SHP77 (cell line): ENCODE measurements at places on chromosomes 5 and 9.

GRCh38 chr9:130682421-130683121 is 11.0 kb upstream of the EXOSC2 start:
- peak; percentile 84 for DNase-seq

DNA sequence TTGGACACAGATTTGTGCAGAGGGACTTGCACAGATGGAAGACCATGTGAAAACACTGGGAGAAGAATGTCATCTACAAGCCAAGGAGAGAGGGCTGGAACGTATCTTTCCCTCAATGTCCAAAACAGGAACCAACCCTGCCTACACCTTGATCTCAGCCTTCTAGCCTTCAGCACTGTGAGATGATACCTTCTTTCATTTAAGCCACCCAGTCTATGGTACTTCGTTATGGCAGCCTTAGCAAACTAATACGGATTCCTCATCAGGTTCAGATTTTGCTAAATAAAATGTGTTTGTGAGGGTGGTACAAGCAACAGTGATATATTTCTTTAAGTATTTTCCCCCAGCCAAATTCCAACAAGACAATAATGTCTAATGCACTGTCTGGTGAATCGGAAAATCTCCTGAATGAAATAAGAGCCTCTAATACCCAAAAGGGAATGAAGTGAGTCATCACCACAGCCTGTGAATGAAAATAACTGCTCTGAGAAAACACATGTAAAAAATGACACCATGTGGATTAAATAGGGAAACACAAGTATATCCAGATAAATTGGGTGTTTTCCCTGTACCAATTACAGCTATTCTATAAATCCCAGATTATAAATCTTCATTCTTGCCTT is 182.8 kb upstream of the TARS1 start:
- no peak for DNase-seq

DNA sequence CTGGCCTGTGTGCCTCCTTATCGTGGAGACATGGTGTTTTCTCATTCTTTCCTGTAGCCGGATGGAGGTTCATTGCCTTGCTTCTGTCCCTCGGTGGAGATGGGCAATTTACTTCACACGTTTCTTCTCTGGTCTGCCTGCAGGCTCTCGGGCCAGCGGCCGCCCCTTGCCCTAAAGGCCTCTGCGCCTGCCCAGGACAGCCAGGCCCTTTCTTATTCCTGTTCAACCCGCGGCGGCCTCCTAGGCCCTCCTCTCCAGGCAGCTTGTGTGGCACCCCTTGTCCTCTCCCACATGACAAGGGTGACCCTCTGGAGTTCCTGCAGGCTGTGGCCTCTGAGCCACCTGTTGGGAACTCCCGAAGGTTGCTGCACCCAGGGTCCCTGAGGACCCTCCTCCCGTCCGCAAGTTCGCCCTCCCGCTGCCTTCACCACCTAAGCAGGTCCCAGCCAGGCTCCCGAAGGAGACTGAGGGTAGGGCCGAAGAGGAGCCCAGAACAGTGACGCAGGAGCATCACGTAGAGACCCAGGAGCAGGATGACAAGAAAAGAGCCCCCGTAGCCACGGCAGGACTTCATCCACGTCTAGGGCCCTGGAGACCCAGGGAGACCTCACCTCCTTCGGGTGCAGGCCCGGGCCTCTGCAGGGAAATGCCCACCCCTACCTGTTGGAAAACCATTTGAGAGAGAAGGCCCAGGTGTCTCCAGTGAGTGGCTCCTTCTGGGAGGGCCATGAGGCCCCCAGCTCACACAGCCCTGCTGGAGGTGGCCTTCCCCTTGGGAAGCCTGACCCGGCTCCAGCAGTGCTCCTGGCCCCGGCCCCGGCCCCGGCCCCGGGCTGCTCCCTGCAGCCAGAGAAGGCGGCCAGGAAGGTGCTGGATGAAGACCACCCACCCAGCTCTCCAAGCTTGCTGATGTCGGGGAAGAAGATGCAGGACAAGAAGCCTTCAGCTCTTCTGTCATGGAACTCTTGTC is 291.4 kb downstream of the TLE4 start:
- no peak for DNase-seq

GRCh38 chr9:104319685-104320084 is 184.4 kb upstream of the OR13F1 start:
- DNase-seq: peak; percentile 46

GRCh38 chr9:132169672-132170392 is 8.0 kb downstream of the NTNG2 start:
- DNase-seq: peak; percentile 61

GRCh38 chr5:150137997-150138396 is 17.6 kb downstream of the PDGFRB start:
- DNase-seq: no peak

DNA sequence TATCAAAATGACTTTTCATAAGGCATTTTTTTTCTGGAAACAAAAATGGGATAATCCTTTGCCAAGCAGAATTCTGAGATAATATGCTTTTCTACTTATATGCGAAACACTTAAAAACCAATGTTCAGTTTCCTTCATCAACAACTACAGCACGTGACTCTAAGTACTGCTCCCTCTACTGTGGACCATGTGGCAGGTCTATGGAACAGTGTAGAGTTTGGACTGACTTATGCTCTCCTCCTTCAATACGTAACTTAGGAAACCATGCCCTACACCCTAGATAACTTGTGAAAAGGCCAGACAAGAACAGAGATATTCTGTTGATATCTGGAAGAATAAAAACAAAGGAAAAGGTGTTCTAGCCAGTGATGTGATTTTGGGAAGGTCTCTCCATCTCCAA is 111.3 kb upstream of the GNA14 start:
- DNase-seq: no peak

DNA sequence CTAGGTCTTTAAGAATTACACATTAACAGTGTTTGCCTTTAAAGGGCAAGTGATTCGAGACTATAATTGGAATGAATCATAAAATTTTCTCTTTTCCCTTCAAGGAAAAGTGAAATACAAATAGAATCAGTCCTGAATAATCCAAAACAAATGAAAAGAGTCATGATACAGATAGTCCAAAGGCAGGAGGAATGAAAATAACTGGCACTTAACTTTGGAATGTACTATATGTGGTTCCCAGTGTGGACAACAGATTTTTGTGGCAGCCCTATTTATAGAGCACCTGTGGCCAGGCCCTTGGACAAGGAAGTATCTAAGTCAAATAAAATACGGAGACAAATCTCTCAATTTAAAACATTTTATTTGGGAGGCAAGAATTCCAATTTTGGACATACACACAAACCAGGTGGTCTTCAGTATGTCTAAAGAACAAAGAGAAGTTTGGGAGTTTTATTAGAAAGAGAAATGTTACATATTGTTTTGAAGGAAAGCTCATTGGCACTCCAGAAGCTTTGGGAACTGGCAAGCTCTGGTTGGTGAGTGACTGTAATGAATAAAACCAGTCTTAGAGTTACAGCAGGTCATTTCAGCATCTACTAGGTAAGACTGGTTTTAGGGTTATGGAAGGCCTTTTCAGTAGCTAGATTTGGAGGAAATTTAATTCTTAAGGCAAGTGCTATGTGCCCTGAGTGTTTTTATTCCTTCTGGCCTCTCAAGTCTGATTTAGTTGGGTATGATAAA is 116.0 kb upstream of the PAM start:
- DNase-seq: no peak

DNA sequence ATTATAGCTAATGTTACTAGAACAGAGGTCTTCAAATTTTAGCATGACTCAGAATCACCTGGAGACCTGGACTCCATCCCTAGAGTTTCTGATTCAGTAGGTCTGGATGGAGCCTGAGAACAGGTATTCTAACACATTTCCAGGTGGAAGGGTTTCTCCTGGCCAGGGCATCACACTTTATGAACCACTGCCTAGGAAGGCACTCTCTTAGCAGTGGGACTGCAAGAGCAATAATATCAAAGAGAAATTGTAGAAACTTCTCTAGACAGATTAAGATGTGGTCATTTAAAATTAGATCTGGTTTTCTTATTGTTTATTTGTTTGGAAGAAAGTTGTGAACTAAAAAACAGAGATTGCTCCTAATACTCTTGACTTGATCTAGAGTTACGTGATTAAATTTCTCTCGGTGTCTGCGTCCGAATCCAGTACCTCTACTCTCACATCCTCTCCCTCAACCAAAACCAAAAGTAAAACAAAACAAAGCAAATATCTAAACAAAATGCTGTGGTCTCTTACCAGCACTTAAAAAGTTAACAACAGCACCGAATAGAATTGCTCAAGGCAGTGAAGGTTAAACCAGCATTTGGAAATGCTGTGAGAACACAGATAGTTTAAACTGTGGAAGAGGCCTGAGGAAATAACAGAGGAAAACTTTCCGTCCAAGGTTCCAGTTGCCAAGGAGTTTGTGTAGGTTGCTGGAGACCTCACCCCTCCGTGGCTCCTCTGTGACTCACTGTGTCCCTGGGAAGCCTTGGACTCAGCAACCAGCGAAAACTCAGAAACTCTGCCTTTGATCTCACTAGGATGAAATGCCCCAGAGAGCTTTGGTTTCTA is 193.4 kb downstream of the ARRDC3 start:
- DNase-seq: no peak

DNA sequence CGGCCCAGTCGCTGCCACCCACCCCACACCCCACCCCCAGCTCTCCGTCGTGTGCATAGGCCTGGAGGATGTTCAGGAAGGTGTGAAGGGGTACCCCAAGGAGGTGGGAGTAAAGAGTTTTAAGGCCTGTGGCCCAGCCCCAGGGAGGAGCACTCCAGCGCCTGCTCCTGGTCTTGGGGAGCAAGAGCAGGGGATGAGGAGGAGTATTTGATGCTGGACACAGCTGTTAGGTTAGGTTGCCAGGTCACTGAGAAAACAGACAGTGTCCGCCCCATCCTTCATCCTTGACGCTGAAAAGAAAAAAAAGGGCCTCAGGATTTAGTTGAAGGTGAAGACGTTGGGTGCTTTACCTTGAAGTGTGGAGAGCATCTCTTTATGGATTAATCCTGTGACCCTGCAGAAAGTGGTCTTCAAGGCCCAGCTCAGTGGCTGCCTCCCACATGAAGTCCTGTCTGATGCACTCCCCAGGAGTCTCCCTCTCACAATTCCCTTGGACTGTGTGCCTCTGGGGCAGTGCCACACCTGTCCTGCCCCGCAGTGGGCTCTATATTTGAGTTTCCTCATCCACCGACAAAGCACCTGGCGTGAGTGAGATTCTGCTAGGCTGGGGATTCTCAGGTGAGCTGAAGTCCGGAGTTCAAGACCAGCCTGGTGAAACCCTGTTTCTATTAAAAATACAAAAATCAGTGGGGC is 101.8 kb downstream of the SPRY4 start:
- no peak for DNase-seq

GRCh38 chr5:139638090-139638735 is 9.9 kb upstream of the CXXC5 start:
- DNase-seq: peak; percentile 90

GRCh38 chr5:145025775-145026174 is 809.4 kb downstream of the PRELID2 start:
- no peak for DNase-seq

- no peak for DNase-seq
These were observed 539.5 kb downstream of the EBF1 start for GRCh38 chr5:158560170-158560569.

DNA sequence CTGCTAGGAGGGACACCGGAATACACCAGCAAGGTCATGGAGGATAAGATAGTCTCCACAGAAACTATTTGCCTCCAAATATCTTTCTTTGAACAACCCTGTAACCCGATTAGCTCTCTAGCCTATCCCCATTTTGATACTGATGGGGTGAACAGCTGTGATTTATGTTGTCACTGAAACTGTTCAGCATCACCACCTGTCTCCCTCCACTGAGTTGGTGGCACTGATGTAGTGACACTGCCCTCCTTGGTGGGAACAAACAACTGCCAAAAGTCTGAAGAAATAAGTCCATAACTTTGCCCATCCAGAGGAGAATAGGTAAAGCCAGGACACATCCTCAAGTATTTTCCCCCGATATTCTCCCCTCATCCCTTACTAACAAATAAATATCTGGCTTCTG is 24.3 kb upstream of the KCNV2 start:
- DNase-seq: no peak

DNA sequence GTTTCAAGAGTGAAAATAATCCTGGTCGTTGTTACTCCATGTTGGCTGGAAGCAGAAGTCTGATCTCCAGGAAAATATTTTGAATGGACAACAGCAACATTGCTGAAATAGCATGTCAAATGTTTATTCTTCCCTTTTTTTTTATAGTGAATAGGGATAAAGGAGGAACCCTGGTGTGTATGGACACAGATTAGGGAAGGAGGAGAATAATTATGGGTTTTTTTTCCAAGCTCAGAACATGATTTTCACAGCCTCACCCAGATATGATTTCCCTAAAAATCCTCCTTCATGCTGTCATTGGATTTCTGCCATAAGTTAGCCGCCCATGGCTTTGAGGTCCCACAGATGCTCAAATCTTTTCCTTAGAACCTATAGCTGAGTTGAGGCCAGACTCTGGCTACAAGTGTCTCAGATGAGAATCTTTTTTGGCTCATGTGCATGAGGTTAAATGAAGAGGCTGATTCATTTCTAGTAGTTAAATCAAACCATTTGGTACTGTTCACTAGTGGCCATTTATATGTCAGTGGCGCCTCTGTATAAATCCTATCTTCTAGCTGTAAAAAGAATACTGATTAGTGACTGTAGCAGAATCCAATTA is 65.5 kb upstream of the LIFR start:
- no peak for DNase-seq

- DNase-seq: peak; percentile 37
These were observed 652.3 kb upstream of the FTMT start for GRCh38 chr5:121199216-121199999.

DNA sequence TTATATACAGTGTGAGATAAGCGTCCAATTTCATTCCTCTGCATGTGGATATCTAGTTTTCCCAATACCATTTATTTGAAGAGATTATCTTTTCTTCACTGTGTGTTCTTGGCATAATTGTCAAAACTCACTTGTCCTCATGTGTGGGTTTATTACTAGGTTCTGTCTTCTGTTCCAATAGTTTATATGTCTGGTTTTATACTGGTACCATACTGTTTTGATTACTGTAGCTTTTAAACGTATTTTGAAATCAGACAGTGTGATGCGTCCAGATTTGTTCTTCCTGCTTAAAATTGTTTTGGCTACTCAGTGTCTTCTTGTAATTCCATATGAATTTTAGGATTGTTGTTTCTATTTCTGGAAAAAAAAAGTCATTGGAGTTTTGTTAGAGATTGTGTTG is 10.2 kb downstream of the NDUFAF2 start:
- no peak for DNase-seq

DNA sequence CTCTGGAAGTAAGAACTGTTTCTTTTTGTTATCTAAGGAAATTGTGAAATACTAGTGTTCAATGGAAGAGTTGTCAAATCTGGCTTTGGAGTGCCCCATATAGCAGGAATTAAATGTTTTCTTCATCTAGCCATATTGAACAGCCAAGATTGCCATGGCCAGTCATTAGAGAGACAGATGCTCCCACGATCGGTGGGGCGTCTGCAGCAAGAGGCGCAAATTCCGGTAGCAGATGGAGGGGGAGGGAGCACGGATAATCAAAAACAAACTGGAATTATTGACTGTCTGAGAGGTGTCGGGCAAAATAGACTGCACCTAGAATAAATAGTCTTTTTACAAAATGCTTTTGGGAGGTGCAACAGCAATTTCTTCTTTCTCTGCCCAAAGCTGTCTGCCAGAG is 139.1 kb upstream of the FSTL4 start:
- no peak for DNase-seq

- DNase-seq: no peak
These were observed 15.7 kb downstream of the CCDC187 start for GRCh38 chr9:136287960-136288753.
